ENCODE measurements at places on chromosomes 11 and 22. TPM values are rescaled to one million over a fixed set of nuclear protein-coding genes. Genes with fewer than 3 reads are reported as not detected.

ATXN10 gene
- total RNA-seq = 73.1 TPM

LDLRAD3 gene
- 20.7 TPM for total RNA-seq

SRPRA gene
- total RNA-seq = 98.9 TPM

UBQLNL gene
- total RNA-seq = 0.17 TPM

PHLDA2 gene
- total RNA-seq = 71.9 TPM

POU2AF2 gene
- not detected for total RNA-seq

GPHA2 gene
- not detected for total RNA-seq

ZP1 gene
- total RNA-seq = 0.50 TPM

OR51E2 gene
- total RNA-seq = not detected

OR52N1 gene
- not detected for total RNA-seq

GAS2 gene
- 2.2 TPM for total RNA-seq

CSNK2A3 gene
- total RNA-seq = 1.0 TPM

OR4D10 gene
- not detected for total RNA-seq

GAL gene
- total RNA-seq = 17.3 TPM

NAALAD2 gene
- 2.2 TPM for total RNA-seq

MYOD1 gene
- not detected for total RNA-seq

MTFP1 gene
- 27.5 TPM for total RNA-seq

CST6 gene
- 0.84 TPM for total RNA-seq

NRXN2 gene
- total RNA-seq = 0.89 TPM

KCNJ4 gene
- not detected for total RNA-seq

FAM118A gene
- total RNA-seq = 8.2 TPM

BARX2 gene
- total RNA-seq = not detected

PHOX2A gene
- not detected for total RNA-seq

MAPK8IP2 gene
- 0.17 TPM for total RNA-seq

MS4A4A gene
- not detected for total RNA-seq

SPDYC gene
- total RNA-seq = not detected

CPT1A gene
- 5.9 TPM for total RNA-seq

SHISAL1 gene
- 0.15 TPM for total RNA-seq

TRIM44 gene
- total RNA-seq = 30.5 TPM

MMP11 gene
- 4.5 TPM for total RNA-seq

SAA1 gene
- total RNA-seq = not detected

HEPHL1 gene
- total RNA-seq = not detected

OR52I2 gene
- not detected for total RNA-seq

OTUB1 gene
- total RNA-seq = 114 TPM

Measured in bronchus fibroblast of lung (primary cell).